Activated T-cell treated with anti-CD3 and anti-CD28 coated beads for 1 hour (primary cell): ENCODE measurements at places on chromosomes 6 and 20.

DNA sequence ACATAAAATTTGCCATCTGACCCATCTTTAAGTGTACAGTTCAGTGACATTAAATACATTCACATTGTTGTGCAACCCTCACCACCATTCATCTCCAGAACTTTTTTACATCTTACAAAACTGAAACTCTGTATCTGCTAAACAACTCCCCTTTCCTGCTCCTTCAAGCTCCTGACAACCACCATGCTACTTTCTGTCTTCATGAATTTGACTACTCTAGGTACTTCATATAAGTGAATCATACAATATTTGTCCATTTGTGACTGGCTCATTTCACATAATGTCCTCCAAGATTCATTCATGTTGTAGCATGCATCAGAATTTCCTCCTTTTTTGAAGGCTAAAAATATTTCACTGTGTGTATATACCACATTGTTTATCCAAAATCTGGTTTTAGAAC, 86.9 kb upstream of the SMLR1 start:
- no peak for DNase-seq

DNA sequence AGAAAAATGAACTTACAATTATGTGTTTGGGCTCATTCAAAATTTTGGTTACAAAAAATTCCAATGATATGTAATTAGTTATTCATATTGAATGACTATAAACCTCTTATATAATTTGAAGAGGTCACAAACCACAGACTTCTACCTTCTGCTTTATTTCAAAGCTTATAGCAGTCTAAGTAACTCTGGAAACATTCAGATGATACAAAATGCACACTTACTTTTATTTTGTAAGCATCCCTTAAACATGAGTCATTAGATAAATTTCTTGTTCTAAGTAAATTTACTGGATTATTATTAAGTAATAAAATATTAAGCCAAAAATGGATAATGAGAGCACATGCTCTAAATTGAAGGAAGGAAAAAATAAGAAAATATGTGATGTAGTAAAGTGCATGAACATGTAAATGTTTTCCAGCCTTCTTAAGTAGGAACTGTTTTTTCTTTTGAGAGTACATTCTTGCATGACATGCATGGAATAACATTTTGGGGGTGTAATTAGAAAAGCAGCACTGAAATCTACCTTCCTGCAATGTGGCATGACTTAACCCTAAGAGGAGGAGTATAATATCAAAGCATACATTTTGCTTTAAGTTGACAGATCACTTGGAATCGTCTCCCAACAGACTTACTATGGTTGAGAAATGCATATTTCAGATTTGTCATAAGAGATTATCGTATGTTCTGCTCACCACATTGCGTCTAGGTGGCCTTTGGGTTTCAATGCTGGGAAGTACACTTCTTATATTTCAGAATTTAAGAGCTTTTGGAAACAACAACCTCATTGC, 372.7 kb upstream of the HSF2 start:
- DNase-seq: no peak

DNA sequence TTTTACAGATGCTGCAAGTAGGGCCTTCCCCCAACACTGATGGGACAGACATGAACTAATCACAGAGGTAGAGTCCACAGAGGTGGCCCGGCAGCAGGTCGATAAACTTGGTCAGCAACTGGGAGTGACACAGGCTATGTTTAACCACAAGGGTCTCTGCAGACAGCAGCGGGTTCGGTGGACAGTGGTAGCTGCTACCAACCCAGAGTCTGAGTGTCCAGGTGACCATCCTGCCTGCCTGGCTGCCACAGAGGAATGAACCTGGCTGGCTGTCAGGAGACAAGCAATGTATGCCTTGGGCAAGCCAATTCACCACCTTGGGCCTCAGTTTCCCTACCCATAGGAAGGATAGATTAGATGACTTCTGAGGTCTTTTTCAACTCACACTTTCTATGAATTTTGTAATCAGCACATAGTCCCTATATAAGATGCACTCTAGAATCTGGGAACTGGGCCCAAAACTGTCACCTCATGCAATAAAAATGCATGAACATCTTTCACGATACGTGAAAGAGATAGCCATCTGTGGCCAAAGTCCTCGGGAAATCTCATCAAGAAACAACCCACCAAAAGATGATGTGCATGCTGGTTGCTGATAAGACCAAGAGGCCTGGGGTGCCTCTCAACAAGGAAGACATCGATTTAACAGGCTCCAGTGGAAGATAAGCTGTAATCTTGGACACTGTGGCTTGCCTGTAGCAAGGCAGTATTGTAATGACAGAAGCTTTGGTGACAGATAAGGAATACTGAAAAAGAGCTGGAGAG, 30.5 kb downstream of the MDGA1 start:
- no peak for DNase-seq

- DNase-seq: no peak
Measured at GRCh38 chr6:82740072-82740471, 325.6 kb downstream of the UBE3D start.

DNA sequence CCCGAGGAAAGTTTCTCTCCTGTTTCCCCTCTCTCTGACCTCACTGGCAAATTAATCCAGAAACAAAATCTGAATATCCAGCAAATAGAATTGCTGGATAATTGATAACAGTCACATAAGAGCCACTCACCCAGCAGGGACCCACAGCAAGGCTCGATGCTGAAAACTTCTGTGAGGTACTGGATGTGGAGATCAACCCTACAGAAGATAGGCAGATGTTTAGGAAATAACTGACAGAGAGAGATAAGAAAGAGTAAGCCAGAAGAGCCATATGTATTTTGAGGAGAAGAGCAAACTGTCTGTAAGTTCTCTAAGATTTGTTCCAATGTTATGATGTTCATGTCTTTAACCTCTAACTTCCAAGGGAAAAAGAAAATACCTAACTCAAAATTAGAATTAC, 59.7 kb downstream of the PKHD1 start:
- no peak for DNase-seq

GRCh38 chr20:8756410-8756809, 312.5 kb upstream of the PLCB4 start:
- no peak for DNase-seq

- DNase-seq: no peak
Measured at GRCh38 chr6:102679865-102680264, 1286.4 kb downstream of the GRIK2 start.

- DNase-seq: no peak
Measured at GRCh38 chr20:25397821-25398220, 7.2 kb upstream of the ABHD12 start.

GRCh38 chr20:10674684-10675449, 1.1 kb upstream of the JAG1 start:
- DNase-seq: no peak

GRCh38 chr6:88492824-88493223, 326.7 kb upstream of the CNR1 start:
- DNase-seq: no peak

DNA sequence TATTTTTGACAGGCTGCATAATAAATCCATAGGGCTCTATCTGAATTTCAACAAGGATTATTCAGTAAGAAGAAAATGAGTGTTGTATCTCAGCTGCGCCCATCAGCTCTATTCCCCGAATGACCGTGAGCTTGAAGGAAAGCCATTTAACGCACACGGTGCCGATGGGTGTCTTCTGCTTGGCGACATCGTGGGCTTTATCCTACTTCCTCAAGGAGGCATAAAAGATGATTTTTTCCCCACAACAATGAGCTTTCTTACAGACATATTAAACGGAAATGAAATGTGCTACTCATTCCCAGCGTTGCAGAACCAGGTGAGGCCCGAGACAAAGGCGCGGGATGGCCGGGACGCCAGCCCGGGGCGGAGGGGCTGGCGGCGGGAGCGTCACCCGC, 710 bp downstream of the DYNLT1 start:
- DNase-seq: no peak

DNA sequence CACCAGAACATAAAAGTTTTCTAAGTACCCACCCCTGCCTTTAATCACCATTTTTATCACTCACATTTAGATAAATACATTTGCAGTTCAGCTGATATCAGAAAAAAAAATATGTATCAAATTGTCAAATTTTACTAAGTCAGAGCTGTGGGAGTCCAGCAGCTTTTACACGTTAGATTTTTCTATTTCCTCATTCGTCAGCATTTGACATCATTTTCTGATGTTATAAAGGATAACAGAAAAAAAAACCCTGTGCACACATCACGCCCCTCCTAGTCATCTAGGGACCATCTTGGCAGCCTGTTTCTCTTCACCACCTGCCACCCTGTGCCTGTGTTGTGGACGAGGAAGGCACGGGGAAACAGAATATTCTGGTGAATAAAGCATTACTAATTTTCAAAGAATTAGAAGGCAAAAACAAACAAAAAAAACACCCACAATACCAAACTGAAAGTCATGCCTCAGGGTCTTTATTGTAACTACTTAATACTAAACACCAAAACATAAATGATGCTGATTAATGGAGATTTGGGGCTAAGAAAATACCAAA, 12.4 kb downstream of the B4GALT5 start:
- no peak for DNase-seq

GRCh38 chr6:14396826-14397517, 279.4 kb downstream of the CD83 start:
- no peak for DNase-seq

DNA sequence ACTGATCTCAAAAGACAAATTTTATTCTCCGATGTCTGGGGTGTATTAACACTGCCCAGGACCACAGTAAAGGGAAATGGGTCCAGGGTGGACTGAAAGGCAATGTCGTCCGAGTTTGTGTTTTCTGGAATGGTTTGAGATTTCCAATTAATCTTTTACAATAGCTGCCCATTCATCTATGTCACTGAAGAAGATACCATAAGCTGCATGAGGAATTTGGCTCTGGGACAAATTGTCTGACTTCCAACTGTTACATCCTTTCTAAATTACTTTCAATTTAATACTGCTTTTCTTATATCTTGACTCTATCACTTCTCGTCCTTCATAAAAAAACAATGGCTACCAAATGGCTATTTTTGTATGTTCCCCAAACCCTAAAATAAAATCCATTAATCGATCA, 130.7 kb upstream of the KCNK16 start:
- no peak for DNase-seq

DNA sequence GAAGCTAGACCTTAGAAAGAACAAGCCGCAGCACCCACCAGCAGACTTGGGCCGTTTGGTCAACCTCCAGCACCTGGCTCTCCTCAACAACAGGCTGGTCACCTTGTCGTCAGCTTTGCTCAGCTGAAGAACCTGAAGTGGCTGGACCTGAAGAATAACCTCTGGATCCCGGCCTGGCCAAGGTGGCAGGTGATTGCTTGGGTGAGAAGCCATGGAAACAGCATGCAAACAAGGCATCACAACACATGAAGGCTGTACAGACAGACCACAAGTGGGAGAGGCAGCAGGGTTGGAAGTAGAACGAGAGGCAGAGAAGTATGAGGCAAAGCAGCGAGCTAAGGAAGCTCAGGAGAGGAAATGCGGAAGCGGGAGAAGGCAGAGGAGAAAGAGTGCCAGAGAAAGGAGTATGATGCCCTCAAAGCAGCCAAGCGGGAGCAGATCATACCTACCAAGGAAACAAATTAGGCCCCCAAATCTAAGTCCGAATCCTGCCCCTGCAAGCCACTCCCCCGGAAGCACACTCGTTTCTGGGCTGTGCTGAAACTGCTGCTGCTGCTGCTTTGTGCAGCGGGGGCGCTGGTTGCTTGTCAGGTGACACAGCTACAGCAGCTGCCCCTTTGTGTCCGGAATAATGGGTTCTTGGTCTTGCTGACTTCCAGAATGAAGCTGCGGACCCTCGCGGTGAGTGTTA, 121.6 kb upstream of the LGSN start:
- no peak for DNase-seq

- no peak for DNase-seq
Measured at GRCh38 chr6:44843734-44844133, 456.2 kb downstream of the CDC5L start.

GRCh38 chr6:129989396-129989795, 29.0 kb upstream of the L3MBTL3 start:
- DNase-seq: no peak

DNA sequence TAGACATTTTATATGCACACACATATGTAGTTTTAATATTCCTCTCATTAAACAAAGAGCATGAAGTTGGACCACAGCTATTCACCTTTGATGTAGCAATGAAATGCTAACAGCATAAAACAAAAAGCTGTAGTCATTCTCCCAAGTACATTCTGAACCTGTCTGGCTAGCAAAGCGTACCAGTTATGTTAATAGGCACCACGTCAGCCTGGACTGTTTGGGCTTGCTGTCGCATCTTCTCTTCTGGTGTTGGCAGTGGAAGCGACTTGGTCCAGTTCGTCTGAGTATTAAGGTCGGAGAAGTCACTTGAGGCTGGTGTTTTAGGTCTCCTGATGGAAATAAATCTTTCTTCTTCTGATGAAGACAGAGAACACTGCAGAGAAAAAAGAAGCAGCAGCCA, 42.8 kb downstream of the HEBP2 start:
- no peak for DNase-seq

DNA sequence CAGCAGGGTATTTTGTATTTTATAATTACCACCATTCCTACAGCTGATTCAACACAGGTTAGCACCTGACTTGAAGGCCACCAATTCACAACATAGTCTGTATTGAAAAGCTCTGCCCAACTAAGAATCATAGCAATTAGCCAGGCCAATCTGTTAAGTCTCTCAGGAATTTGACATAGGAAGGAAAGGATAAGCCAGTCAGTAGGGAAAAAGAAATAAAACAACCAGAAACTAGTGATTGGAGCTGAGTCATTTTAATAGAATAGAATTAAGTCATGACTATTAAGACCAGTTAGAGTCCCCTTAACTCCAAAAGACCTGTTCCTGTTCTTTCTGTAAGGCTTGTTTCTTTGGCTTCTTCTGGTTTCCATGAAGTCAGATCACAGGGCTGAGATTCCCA, 8.1 kb downstream of the RANBP9 start:
- DNase-seq: no peak

GRCh38 chr6:21099338-21100314, 493.9 kb upstream of the SOX4 start:
- no peak for DNase-seq

- no peak for DNase-seq
Measured at GRCh38 chr6:38163186-38164130, 343.9 kb downstream of the ZFAND3 start.

DNA sequence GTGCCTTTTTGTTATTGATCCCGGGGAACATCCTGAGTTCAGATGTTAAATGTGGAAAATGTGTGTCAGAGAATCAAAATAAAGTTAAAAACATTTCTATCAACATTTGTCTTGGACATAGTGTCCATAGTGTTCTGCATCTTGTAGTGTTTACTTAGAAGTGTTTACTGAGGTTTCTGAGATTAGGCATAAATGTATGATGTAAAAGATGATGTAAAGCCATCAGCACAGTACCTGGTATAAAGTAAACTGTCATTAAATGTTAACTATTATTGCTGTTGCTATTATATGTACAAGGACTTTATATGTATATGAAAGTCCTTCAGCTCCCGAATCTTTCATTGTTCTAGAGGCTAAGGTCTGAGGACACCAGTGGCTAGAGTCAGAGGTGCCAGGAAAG, 28.2 kb upstream of the VEGFA start:
- no peak for DNase-seq

DNA sequence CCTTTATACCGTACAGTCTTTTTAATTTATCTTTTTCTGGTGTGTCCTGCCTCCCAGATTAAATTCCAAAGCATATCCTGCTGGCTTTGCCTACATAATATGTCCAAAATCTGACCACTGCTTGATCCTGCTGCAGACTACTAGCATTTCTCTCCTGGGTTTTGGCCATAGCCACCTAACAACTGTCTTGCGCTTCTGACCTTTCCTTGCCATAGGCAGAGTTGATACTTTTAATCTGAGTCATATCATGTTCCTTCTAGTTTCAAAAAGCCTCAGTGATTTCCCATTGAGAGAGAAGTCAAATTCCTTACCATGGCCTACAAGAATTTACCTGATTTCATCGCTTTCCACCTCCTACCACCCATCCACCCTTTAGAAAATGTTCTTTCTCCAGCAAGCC, 104.8 kb downstream of the BCKDHB start:
- DNase-seq: no peak
